Spleen (tissue), 13 donors: ENCODE measurements at places on chromosomes 7 and 10.

GRCh38 chr7:34247468-34247867 is 342.1 kb downstream of the BMPER start:
- DNase-seq, result no peak

DNA sequence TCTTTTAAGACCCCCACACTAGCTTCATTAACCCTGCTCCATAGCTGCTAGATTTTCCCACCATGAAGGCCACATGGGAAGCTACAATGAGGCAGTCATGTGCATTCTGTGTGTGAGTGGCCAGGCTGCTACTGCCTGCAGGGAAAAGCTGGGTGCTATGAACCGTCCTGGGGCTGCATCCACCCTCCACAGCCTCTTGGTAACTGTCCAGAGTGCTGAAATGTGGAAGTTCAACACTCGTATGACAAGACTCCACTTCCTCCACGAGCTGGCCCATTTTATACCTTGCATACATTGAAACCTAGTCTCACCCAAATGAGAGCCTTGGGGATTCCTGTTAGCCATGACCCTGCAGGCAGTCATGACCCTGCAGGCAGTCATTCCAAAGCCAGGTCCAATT is 59.4 kb downstream of the CUZD1 start:
- no peak for DNase-seq

DNA sequence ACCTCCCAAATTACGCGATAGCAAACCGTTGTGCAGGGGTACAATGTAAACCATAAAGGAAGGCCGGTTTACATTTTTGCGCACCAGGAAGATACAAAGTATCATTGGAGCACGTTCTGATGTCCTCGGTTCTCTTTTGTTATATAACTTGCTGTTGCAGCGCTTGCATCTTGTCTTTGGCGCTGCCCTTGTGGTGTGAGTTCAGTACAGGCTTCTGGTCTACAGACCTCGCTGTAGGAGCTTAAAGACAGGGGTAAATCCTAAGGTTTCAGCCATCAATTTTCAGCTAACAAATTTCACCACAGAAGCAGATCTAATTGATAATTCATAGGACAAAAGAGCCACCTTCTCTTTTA is 1.5 kb upstream of the MKX start:
- no peak for DNase-seq

DNA sequence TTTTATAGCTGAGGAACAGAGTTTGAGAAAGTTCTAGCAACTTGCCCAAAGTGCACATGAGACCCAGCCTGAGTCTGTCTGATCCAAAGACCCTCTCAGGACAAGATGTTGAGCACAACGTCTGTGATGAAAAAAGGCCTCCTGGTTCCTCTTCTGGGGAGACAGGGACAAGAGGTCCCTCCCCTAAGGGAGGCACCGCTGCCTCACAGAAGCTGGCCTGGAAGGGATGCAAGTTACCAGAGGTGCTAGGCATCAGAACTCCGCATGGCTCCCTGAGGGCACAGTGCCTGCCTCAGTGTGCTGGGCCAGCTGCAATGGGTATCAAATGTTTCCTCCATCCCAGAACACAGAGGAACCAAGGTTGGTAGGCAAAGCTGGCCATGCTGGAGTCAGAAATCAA is 302.4 kb downstream of the GRID1 start:
- peak; percentile 61 for DNase-seq

DNA sequence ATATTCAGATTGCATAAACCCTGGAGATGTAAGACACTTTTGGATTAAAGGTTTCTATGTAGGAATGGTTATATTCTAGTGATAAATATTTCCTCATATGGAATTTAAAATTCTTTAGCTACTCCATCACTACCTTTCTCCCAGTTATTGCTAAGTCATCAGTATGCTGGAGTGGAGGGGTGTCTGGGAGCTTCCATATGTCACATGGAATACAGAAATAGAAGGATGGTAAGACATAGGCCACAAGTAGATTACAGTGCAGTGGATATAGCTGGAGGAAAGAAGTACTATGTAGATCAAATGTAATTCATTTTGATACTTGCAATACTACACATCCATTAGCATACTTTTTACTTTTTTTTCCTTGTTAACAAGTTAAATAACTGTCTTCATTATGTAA is 428.4 kb downstream of the ARL4A start:
- no peak for DNase-seq

DNA sequence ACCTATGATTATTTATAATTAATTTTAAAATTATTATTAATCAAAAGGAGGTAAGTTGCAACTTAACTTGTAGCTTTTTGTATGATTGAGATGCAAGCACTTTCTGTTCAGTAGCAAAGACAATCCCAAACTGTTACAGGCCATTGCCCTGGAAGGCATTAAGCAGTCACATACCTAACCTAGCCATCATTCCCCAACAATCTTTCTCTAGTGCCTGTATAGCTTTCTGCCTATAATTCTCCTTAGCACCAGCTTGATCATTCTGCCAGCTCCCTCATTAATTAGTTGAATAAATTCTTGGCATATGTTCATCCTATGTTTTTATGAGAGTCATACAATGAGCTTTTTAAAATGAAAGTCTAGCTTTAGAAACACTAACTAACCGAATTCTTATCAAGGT is 178.9 kb upstream of the TMEM106B start:
- DNase-seq, result no peak
